ENCODE measurements at places on chromosomes 5 and 9. TPM values are rescaled to one million over a fixed set of nuclear protein-coding genes. Genes with fewer than 3 reads are reported as not detected.

The INSL4 gene
- total RNA-seq = not detected

The FAT2 gene
- not detected for total RNA-seq

The FOXD4L5 gene
- total RNA-seq = 0.09 TPM

The CARD6 gene
- total RNA-seq = 21.1 TPM

The SPATA31E1 gene
- total RNA-seq = not detected

The TEX10 gene
- total RNA-seq = 22.4 TPM

The AIF1L gene
- total RNA-seq = 27.6 TPM

The NOXA1 gene
- 0.18 TPM for total RNA-seq

The GRM6 gene
- not detected for total RNA-seq
